ENCODE measurements at places on chromosomes 7 and 10.

DNA sequence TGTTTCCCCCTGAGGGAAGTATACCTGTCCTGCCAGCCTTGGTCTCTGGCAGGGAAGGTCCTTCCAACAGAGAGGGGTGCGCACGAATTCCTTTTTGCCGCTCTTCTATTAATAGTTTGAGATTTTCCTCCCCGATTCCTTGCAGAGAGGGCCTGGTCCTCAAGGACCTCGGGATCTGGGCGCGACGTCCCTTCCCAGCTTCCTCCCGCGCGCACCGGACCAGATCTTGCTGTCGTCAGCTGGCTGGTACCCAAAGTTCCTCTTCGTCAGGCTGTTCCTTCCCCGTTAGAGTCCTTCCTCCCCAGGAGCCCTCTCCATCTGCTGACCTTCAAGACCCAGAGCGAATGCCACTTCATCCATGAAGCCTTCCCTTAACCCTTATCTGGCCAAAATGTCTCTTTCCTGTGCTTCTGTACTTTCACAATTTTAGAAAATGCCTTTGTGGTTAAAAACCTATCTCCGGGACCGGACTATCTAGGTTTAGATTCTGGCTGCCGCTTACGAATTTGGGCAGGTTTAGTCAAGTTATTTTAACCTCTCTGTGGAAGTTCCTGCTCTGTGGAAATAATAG lies 851 bp upstream of the GOT1 start:
- peak; percentile 75 for DNase-seq

DNA sequence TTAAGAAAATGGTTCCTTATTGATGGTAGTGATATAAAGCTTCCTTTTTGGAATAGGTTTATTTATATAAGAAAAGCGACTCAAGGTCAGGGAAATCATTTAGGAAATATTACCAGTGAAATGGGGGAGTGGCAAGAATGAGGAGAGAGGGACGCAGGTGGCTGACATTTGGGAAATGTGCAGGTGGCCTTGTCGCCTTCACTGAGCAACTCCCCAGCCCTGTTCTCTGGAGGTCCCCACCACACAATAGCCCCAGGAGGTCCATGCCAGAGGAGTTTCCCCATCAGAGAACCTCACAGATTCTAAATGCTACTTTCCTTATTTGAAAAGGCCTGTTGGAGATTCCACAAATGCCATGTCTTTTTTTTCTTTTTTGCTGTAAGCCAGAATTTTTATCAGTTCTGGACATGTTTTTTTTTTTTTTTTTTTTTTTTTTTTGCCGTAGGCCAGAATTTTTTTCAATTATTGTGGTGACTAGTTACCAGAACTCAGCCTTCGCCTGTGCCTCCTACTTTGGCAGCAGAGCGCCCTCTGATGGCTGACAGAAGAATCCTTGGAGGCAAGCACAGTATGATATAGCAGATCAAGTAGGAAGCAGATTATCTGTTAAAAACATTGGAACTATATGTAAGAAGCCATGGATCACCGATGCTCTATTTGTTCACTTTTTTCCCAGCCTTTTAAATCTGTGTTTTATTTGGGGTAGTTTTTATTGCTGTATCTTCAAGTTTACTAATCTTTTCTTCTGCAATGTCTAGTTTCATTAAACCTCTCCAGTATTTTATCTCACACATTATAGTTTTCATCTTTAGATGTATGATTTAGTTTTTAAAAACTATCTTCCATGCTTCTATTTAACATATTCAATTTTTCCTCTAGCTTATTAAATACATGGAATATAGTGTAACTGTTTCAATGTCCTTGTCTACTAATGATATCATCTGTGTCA lies 18.6 kb downstream of the OPALIN start:
- DNase-seq, result peak; percentile 91

- DNase-seq, result no peak
Measured at GRCh38 chr10:110672580-110672919, 28.4 kb downstream of the RBM20 start.

DNA sequence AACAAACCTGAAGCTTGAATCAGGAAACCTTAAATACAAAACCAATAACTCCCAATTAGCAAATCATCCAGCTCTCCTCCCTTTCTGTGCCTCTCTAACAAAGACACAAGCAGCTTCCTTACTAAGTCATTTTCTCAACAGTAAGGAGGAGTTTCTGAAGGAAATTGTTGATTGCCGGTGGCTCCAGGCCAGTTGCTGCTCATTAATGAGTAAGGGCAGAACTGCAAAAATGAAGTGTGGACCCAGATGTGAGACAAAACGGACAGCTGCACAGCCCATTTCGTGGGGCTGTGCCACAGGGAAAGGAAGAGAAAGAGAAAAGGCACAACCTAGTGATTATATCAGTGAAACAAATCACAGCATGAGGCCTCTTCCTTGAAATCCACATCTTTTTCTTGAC lies 42.8 kb upstream of the RHOBTB1 start:
- no peak for DNase-seq

DNA sequence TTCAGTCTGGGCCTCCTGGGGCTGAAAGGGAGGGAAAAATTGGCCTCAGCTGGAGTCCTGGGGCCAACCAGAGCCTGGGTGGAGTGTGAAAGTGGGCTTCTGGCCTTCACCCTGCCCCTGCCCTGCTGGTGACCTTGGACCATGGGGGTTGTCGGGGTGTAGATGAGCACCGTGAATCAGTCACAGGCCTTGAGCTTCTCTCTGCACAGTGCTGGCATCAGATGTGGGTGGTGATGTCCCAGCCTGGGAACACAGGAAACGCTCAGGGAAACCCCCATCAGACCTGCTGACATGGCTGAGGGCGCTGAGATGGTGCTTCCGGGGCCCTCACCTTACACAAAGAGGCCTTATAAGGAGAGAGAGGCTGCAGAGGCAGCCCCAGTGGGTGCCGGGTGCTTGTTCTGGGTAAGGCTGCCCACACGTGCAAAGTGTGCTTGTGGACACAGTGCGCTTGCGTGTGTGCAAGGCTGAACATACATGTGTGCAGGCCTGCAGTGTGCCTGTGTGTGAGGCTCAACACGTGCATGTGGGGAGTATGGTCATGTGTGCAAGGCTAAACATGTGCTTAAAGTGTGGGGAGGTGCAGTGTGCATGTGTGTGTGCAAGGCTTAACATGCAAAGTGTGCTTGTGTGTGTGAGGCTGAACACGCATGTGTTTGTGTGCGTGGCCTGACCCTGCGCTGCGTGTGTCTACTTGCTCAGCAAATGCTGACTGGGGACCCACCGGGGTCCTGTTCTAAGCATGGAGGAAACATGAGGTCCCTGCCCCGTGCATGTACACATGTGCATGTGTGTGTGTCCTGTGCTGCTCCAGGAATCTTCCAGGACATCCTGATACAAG lies 6.5 kb downstream of the ARPC1B start:
- no peak for DNase-seq

DNA sequence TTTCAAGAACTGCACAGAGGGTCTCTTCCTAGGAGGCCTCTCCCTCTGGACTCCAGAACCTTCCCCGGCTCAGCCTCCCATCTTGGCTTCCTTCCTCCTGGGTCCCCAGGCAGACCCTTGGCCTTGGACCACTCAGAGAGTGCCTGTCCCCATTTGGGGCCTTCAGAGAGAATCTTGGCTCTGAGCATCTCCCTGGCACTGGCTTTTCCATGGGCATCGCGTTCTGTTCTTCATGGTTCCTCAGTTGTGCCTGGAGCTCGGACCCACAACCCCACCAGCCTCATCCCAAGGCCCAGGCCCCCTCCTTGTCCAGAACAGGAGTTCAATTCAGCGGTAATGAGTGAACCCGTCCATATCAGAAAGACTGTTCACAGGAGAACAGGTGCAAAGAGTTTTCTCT lies 73.4 kb downstream of the VIPR2 start:
- no peak for DNase-seq

DNA sequence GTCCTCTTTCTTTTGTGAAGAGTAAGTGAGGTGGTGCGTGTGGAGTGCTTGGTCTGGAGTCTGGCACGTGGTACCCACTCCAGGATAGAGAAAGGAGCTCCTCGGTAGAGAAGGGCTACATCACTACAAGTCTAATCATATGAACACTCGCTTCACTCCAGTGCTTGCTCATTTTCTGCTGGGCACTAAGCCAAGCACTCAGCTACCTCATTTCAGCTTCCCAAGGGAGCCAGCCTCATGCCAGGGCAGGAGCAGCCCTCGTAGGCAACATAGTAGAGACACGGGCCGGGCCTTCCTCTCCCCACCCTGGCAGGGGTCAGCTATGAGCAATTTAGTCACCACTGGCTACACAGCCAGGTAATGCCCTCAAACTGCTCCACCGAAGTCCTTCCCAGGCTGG lies 11.4 kb upstream of the HSPA12A start:
- no peak for DNase-seq

DNA sequence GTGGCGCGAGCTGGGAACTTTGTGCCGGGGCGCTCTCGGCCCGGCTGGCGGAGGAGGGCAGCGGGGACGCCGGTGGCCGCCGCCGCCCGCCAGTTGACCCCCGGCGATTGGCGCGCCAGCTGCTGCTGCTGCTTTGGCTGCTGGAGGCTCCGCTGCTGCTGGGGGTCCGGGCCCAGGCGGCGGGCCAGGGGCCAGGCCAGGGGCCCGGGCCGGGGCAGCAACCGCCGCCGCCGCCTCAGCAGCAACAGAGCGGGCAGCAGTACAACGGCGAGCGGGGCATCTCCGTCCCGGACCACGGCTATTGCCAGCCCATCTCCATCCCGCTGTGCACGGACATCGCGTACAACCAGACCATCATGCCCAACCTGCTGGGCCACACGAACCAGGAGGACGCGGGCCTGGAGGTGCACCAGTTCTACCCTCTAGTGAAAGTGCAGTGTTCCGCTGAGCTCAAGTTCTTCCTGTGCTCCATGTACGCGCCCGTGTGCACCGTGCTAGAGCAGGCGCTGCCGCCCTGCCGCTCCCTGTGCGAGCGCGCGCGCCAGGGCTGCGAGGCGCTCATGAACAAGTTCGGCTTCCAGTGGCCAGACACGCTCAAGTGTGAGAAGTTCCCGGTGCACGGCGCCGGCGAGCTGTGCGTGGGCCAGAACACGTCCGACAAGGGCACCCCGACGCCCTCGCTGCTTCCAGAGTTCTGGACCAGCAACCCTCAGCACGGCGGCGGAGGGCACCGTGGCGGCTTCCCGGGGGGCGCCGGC lies 870 bp downstream of the FZD1 start:
- peak; percentile 83 for DNase-seq

DNA sequence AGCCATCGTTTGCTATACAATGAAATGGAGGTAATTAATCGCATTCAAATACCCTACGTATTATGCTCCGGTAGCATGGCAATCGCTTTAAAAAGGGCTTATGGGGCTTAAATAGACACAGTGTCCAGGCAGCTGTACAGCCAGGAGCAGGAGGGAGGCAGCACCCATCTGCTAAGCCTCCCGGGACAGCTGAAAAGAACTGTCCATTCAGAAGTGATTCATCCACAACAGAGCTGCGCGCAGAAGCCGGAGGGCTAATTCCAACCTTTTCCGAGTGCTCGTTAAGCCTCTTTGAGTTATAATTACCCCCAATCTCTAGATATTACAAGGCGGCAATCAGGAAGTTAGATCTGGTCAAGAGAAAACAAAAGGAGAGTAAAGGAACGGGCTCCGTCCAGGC lies 58.3 kb downstream of the DPYSL4 start:
- DNase-seq, result no peak

- DNase-seq, result peak; percentile 63
Measured at GRCh38 chr7:26664735-26665416, 199.5 kb downstream of the SKAP2 start.
